GM19239 (cell line): ENCODE measurements at places on chromosomes 13 and 19.

- DNase-seq, result no peak
Observed at GRCh38 chr13:72384879-72385278, 342.6 kb downstream of the MZT1 start.

DNA sequence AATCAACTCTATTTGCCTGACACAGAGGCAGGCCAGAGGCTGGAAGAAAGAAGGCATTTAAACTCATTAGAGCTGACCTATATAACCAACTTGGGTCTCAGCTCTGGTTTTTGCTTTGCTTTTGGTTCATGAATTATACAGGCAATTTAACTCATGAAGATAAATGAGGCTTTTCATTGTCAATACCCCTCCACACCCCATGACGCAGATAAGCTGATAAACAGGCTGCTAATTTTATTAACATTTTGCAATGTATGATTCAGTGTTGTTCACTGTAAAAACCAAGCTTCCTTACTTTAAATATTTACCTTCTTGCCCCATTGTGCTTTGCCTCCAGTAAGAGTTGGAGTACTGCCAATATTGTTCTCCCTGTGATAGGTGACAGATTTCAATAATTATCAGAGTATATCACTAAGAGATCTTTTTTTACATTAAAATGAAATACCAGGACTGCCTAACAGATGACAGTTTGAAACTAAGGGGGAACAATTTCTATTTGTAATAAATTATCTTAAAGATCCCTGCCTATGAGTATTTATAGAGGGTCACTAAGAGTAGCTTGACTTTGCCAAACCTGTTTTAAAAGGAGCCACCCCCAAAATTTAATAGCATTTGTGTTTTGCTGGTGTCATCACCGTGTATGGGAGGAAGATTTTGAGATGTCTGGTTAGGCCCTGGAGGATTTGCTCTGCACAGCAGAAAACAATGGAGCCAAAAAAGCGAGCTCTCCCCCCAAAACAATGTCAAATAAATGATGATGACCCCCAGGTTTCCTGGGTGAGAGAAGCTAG is 472.7 kb upstream of the NBEA start:
- DNase-seq, result no peak

DNA sequence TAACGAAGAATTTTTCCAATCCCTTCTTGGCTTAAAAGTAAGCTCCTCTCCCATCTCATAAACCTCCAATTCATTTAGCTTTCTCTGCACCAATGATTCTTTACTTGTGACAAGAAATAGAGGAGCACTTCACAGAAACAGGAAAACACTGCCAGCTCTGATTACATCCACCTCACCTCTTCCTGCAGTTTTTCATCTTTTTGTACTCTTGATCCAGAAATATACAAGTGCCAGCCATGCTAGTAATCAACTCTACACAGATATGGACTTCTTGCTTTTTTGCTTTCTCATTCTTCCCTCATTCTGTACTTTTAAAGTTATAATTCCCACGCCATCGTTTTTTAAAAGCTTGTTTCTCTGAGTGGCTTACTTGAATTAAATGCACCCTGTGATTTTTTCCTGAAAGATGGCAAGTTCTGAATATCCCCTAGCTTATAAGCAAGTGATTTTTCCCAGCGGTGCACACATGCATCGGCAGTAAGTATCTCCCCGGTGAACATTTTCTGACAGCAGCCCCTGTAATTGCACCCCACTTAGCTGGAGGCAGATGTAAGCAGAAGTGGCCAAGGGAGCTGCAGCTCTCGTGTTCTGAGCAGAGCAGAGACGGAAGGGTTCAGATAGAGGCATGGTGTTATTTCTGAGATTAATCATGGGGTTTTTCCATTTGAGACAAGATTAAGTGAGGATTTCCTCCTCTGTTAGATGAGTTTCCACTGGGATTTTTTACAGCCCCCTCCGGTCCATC is 340.7 kb downstream of the SLC7A1 start:
- DNase-seq, result no peak

DNA sequence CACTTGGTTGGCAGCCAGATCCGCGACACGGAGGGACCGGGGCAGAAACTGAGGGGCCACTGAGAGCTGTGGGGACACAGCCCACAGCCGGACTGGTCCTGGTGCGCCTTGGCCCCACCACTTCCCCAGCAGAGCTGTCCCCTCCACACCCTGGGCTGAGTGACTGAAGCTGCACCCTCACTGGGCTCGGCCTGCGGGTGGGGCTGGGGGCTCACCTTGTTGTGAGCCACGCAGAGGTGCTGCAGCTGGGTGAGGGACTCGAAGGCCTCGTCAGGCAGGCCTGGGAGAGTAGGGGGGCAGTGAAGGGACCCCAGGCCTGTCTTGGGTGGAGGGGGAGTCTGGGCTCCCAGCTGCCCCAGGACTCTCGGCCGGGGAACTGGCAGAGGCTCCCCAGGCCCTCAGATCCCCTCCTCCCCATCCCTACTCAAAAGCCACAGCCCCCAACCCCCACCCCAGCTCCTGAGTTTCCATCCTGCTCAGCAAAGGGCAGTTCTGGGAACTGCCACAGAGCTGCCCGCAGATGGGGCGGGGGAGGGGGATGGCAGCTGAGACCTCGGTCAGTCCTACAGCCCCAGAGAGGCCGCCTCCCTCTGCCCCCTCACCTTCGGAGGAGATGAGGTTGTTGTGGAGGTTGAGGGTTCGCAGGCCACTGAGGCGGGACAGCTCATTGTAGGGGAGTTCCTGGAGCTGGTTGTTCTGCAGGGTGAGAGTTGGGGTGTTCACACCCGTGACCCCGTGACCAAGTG is 2.3 kb downstream of the PODNL1 start:
- DNase-seq, result no peak

DNA sequence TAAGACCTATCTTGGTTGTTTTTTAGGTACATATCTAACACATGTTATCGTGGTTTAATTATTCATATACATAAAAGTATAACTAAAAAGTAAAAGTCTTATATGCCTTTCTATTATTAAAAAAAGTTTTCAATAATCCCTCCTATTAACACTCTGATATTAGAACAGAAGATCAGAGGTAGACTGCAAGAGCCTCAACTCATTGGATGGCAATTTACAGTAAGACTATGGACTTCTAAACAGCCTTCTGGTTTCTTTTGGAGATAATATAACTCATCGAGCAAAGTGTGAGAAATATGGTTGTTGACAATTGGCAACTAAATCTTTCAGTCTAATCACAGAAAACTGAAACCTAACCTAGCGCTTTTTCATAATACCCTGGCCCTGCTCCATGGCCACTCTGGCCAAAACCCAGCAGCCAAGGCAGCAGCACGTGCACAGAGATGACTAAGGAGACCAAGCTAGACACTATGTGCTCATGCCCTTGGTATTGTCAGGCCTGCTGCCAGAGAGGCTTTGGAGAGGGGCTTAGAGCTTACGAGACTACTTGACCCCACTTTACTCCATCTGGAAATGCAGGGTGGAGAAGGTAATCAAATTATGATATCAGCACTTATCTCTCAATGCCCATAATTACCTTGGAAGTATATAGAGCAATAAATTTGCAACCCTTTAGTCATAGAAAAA is 40.6 kb upstream of the EEF1AKMT1 start:
- DNase-seq, result no peak

GRCh38 chr13:81568824-81569223 is 1227.9 kb upstream of the SPRY2 start:
- DNase-seq, result no peak

DNA sequence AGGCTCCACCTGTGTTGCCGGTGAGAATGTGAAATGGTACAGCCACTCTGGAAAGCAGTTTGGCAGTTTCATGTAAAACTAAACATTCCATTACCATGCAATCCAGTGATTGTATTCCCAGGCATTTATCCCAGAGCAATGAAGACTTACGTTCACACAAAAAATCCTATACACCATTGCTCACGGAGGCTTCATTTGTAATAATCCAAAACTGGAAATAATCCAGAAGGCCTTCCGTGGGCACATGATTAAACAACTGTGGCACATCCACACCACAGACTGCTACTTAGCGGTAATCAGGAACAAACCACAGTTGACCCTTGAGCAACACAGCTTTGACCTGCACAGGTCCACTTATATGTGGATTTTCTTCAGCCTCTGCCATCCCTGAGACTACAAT is 339.7 kb downstream of the MTUS2 start:
- DNase-seq, result no peak

- DNase-seq, result no peak
Observed at GRCh38 chr19:39966617-39967016, 4.3 kb upstream of the PSMC4 start.

GRCh38 chr13:56412856-56413255 is 727.9 kb upstream of the PRR20A start:
- DNase-seq, result no peak

GRCh38 chr19:55406091-55406825 is 1.3 kb downstream of the UBE2S start:
- DNase-seq, result no peak

DNA sequence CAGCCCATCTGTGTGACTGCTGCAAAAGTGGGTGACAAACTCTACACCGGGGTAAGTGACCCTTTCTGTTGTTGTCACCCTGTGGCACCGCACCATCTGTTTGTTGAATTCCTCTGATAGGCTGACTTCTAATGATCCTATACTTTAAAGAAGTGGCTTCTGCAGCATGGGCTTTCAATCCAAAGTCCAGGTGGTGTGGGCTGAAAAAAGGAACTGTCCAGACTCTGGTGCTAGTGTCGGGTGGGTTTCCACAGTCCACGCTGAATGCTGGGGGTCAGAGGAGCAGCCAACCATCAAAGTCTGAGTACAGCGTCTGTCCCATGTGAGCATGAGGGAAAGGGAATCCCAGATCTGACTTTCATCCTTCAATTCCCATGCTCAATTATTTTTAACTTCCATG is 31.6 kb upstream of the SPATA13 start:
- DNase-seq, result no peak

DNA sequence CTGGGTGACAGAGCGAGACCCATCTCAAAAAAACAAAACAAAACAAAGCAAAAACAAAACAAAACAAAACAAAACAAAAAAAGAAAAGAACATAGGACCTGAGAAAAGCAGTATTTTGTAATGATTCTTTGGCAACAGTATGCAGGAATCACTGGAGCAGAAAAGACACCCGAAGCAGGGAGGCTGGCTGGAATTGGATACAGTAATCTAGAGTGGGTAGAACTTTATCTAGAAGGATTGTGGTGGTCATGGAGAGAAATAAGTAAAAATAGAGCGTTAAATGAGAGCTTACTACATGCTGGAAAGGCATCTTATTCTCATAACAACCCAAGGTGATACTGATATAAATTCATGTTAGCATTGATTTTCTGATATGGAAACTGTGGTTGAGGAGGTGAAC is 51.2 kb downstream of the KLF5 start:
- DNase-seq, result no peak

DNA sequence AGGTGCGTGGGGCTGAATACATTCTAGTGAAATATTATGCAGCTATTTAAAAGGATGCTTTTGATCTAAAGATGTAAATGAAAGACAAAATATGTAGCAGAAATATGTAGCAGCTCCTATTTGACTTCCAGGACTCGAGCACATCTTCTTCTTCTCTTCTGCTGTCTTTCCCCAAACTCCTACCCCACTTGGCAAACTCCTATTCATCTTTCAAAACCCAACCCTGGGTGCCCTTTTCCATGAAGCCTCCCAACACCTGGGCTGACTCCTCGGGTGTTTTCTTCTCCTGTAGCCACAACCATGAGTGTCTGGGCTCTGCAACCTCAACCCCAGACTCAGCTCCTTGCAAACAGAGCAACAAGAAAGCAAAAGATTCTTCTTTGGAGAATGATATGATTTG is 11.1 kb downstream of the ACER1 start:
- DNase-seq, result no peak

- no peak for DNase-seq
Observed at GRCh38 chr13:48621056-48621455, 32.7 kb upstream of the CYSLTR2 start.

DNA sequence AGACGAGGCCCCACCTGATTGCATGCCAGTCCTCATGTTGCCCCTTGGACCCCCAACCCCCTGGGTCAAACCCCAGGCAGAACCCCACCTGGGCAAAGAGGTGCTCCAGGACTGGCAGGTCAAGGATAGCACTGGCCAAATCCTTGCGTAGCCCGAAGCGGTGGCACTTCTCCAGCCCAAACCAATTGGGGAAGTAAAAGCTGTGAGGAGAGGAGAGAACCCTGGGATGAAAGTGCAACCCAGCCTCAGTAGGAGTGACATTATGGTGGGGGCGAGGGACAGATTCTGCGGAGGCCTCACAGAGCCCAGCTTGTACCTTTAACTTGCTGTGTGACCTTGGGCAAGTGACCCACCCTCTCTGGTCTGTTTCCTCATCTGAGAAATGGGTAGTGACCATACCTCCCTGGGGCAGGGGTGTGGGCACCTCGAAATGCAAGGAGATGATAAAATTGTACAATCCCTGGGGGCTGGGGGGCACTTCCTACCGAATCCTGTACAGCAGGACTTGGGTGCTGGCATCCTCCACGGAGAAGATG is 4.4 kb downstream of the JAK3 start:
- DNase-seq, result no peak

DNA sequence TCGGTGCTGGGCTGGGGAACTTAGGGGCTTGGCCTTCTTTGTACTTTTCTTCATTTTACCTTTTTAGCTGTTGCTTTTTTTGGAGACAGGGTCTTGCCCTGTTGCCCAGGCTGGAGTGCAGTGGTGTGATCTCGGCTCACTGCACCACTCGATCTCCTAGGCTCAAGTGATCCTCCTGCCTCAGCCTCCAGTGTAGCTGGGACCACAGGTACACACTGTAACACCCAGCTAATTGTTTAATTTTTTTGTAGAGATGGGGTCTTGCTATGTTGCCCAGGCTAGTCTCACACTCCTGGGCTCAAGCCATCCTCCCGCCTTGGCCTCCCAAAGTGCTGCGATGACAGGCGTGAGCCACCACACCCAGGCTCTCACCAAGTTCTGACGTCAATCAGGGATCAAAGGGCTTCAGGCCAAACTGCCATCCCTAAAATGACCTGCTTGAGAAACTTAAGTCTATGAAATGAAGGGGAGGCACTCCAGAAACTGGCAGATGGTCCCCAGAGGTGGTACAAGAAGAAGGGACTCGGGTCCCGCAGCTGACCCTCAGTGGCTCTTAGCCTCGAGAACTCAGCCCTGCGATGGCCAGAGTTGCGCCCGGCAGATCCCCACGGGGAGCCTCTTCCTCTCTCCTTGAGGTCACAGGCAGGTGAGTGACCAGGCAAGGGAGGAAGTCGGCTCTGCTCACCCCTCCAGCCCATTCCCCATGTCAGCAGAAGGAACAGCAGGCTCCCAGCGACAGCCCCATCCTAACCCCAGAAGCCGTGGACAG is 61.7 kb downstream of the GNG7 start:
- DNase-seq, result no peak

DNA sequence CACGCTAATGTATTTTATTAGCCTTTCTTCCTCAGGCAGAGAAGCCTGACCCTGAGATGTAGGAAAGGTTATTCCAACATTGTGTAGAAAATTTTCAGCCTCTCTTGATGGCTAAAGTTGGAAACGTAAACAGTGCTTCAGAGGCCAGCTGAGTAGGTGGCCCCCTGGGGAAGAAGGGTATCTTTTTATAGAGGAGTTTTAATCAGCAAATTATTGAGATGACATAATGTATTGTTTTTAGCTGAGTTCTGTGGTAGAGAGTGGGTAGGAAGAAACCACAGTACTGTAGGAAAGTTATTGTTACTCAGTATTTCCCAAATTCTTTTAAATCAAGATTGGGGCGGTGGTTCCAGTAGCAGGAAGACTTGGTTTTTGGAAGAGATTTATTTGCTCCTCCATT is 268.8 kb downstream of the DLEU7 start:
- no peak for DNase-seq
